Endothelial cell of umbilical vein (primary cell): ENCODE measurements at places on chromosomes 3 and 15.
A peak's percentile ranks its signal among the peaks of the same experiment; 100 is the strongest.

GRCh38 chr15:39125904-39126303, 455.0 kb upstream of the THBS1 start:
- peak; percentile 75 for DNase-seq

GRCh38 chr15:68209735-68210408, 4.7 kb upstream of the CALML4 start:
- DNase-seq = no peak

DNA sequence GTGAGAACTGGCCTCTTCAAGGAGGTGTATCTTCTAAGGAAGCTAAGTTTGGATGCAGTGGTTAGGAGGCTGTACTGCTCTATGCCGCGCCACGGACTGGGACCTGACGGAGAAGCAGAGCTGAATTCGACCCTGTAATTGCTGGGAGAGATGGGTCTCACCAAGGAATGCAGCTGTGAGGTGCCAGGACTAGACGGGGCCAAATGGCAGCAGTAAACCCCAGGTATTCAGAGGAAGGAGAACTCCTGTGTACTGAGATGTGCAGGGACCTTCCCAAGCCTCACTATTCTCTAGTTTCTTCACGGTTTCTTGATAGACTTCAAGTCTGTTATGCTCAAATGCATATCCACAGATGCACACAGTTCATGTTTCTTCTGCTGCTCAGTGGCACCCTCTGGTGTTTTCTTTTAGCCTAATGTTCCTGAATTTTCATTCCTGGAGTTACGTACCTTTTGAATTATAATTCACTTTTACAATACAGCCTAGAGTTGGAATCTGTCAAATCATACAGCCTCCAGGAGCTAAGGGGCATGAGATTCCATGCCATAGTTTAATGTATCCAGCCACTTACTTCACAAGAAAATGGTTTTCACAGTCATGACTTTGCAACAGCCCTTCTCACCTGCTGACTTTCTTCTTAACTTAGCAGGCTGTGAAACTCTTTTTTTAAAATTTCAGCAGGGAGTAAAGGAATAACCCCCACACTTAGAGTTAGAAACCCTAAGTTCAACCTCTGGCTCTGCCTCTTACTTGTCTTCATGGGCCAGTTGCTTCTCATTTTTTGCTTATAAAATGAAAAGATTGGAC, 61.8 kb downstream of the GLDN start:
- peak; percentile 44 for DNase-seq

- no peak for DNase-seq
These were observed 111.2 kb upstream of the RPL32 start for GRCh38 chr3:12952343-12953200.

DNA sequence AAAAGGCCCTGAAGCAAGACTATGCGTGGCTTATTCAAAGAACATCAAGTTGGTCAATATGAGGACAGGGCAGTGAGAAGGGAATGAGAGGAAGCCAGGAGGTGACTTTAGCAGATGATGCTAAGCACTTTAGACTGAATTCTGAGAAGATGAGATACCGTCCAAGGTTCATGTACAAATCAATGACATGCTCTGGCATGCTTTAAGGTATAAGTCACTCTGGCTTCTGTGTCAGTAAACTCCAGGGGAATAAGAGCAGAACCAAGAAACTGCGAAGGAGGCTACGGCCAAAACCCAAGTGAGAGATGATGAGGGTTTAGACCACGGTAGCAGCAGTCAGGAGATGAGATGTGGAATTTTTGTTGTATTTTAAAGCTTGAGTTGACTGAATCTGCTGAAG, 8.9 kb upstream of the CCDC50 start:
- DNase-seq = no peak

GRCh38 chr15:80992006-80992405, 2.4 kb upstream of the MESD start:
- DNase-seq = no peak

- no peak for DNase-seq
These were observed 32.0 kb downstream of the GATM start for GRCh38 chr15:45346381-45346780.

GRCh38 chr15:67902579-67903009, 62.7 kb upstream of the RNU6-1 start:
- DNase-seq = no peak

DNA sequence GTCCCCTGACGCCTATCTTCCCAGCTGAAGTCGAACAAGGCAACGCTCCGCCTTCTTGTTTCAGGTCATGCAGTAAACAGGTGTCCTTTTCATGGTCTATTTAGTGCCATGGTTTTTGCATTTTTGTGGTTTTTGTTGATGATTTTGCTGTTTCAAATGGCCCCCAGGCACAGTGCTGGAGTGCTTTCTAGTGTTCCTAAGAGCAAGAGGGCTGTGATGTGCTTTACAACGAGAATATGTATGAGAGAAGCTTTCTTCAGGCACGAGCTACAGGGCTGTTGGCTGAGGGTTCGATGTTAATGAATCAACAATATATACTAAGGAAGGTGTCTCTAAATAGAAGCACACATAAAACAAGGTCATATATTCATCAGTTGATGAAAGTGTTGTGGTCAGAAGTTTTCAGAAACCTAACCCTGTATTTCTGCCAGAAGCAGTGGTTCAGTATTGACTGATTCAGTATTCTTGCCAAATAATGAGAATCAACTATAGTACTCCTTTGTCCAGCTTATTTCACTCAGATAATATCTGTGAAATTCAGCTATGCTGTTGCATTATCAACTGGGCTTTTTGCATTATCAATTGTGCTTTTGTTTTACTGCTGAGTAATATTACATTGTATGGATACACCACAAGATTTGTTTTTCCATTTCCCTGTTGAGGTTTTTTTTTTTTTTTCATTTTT, 18.5 kb downstream of the LIMD1 start:
- DNase-seq = no peak

- DNase-seq = no peak
These were observed 106.5 kb downstream of the TPRA1 start for GRCh38 chr3:127483902-127484591.

GRCh38 chr3:148030975-148031374, 621.8 kb downstream of the ZIC1 start:
- no peak for DNase-seq

DNA sequence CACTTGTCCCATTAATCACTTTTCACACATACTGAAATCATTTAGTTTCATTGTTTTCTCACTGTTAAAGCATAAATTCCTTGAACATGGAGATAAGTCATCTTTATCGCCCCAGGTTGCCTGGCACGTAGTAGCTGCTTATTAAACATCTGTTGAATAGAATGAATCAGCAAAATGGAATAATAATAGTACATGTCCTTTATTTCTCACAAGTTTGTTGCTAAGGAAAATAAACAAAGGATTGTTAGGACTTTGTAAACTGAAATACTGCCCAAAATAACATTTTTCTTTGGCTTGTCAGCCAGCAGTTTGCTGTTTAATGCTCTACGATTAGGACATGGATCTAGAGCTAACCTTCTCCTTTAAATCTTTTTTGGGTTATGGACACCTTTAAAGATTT, 17.9 kb downstream of the SLC35A5 start:
- DNase-seq = peak; percentile 24

DNA sequence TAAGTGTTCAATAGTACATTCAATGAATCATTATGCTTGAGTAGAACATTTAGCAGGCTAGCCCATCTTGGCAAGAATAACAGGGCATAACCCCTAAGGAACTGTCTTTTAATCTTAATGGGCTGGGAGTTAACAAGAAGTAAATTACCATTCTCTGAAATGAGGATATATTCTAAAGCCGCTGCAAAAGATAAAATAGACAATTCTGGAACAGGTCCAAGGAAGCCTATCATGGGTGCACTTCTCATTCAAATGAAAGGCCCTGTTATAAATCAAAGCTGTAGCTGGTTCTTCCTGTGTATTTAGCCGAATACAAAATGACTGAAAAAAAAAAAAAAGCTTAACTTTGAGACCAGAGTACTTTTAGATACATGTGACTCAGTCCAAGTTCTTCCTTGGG, 15.6 kb downstream of the MTHFS start:
- peak; percentile 28 for DNase-seq

GRCh38 chr3:154184582-154184981, 63.4 kb downstream of the ARHGEF26 start:
- no peak for DNase-seq

DNA sequence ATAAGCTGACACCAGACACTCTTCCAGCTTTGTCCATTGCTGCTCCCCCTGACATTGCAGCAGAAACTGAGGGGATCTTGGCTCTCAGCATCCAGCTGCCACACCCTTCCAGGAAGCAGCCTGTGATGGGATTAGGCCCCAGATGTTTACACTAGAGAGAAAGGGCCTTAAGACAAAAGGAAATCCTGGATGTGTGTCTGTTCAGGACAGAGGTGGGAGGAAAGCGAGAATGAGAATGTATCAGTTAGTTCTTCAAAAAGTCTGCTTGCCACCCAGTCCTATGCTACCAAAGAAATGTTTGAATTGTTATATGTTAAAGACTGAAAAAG, 58.8 kb downstream of the HES1 start:
- DNase-seq = no peak

DNA sequence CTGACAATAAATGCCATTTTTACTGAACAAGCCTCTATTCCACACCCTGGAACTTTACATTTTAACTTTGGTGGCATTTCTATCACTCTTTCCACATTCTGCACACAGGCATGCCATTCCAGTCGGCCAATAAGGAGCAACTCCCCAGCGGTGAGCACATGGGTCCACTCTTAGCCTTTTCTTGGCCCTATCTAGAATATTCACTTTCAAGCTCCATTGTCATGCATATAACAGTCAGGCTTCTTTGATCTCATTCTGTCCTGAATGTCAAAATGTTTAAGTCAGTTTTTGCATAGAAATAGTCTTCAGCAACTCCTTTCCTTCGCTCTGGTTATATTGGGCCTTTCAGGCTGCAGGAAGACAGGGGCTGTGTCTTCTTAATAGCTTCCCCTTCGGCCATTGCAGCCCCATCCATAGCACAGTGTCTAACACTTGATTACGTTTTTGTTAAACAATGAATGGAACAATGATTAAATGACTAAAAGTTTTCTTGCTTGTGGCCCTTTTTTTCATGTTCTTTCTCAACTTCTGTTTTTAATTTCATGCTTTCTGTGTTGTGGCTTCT, 427.3 kb downstream of the MFSD1 start:
- no peak for DNase-seq

- DNase-seq = no peak
These were observed 101.3 kb upstream of the HES1 start for GRCh38 chr3:194034346-194035336.

- no peak for DNase-seq
These were observed 78.2 kb downstream of the TPRG1 start for GRCh38 chr3:189249987-189250386.

DNA sequence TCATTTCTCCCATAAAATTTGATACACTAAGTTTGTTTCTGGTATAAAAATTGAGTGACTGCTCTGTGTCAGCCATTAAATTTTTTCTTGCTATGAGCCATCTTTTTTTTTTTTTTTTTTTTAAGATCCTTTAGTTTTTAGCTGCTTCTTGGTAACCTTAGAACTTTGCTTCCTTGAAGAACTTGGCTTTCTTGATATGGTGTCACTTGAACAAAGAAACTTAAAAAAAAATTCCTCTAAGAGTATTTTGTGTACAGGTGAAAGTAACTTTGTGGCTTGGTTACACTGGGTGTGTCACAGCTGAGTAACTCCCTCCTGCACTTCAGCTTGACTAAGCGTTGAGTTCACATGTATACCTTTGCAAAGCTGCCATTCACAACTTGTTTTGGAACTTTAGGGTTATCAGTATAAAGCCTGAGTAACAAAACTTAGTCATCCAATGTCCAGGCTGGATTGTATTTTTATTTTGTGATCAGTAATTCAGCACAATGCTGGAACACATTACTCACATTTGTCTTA, 6.5 kb downstream of the CHD2 start:
- peak; percentile 77 for DNase-seq

DNA sequence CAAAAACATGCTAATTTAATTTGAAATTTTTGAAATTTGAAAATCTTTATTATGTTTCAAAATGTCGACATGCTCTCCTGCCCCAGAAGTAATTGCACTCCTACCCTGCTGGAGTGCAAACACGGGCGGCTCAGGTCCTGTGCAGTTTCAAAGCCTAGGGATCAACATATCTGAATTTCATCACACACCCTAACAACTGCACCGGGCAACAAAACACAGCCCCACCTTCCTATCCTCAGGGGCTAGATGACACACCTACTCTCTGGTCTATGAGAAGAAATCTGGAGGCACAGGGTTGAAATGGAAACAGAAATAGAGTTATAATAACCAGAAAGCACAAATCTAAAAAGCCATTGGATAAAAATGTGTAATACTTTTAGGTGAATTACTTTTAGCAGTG, 61.4 kb downstream of the BFSP2 start:
- no peak for DNase-seq

GRCh38 chr3:50299929-50300680, 900 bp upstream of the HYAL3 start:
- DNase-seq = no peak

DNA sequence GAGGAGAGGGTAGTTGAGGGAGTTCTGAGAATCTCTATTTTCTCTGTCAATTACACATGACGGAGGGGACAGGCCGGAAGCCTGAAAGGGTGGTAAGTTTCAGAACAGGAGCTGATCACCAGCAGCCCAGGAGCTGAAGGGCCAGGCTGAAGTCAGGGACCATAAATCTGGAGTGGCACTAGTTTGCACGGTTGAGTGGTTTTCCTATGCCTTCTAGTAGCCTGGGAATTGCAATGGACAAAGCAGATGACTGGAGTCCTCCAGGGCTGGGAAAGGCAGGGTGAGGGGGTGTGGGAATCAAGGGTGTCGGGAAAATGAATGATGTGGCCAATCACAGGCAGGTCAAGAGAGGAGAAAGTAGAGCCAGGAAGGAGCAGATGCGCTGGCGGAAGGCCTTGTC, 72.5 kb downstream of the MAGEF1 start:
- DNase-seq = no peak

DNA sequence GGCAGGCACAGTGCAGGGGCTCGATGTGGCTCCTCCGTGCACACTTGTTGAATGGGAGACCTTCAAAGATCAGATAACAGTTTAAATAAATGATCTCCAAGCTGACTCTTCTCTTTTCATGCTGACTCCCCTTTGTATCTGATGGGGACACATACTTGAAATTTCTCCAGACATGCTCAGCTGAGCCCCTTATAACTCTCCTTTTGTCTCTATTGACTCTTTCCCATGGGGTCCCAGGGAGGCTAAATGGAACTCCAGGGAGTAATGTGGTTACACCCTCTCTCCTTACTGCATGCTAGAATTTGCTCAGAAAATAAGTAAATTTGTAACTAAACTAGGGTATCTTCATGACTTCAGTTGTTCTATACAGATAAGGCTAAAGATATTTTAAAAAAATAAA, 48.2 kb upstream of the TM4SF4 start:
- DNase-seq = no peak

GRCh38 chr15:57437564-57437963, 61.3 kb downstream of the CGNL1 start:
- no peak for DNase-seq

DNA sequence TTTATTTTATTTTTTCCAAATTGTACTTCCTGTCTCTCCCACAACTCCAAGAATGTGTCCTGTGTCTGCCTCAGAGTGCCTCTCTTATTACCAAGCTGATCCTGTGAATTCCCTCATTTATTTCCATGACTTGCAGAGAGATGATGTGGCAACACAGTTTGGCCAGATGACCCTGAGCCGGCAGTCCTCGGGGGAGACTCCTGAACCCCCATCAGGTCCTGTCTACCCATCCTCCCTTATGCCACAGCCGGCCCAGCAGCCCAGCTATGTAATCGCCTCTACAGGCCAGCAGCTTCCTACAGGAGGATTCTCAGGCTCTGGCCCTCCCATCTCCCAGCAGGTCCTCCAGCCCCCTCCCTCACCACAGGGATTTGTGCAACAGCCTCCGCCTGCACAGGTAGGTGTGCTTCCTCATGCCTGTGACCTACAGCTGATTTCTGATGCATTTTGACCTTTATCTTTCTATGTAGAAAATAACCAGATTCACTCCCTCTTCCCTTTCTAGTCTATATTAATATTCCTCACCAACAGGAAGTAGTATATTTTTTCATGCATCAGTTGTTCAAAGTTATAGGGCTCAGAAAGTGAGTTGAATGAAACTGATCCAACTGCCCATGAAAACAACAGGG, 100.0 kb downstream of the ARPP21 start:
- DNase-seq = no peak
